ENCODE measurements at places on chromosomes 3 and 15. TPM values are rescaled to one million over a fixed set of nuclear protein-coding genes. Genes with fewer than 3 reads are reported as not detected.

GRCh38 chr3:15384510-15385237, 42.7 kb downstream of the METTL6 start:
- no peaks in the 10 kb centered on the region for H3K27me3 ChIP-seq
- H3K36me3 ChIP-seq = no peaks in the 10 kb centered on the region
- no peak overlapping the region for H3K27ac ChIP-seq
- no peak overlapping the region for H3K4me3 ChIP-seq
- DNase-seq = no peak

DNA sequence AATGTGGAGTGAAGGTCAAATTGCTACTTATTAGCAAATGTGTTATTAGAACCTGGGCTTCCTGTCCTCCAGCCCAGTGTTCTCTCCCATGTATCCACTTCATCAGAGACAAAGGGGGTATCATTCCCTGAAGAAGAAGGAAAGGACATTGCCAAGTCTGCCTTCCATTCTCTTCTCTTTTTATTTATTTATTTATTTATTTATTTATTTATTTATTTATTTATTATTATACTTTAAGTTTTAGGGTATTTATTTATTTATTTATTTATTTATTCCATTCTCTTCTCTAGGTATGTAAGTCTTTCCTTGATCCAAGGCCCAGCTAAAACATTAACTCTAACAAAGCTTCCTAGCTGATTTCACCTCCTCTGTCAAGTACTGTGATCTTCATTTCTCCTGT, 277.8 kb upstream of the DNAJC19 start:
- H3K4me3 ChIP-seq = no peak overlapping the region
- H3K36me3 ChIP-seq = no peaks in the 10 kb centered on the region
- H3K27ac ChIP-seq = no peak overlapping the region
- DNase-seq = no peak
- H3K27me3 ChIP-seq = peaks cover 28% of the 10 kb centered on the region

DNA sequence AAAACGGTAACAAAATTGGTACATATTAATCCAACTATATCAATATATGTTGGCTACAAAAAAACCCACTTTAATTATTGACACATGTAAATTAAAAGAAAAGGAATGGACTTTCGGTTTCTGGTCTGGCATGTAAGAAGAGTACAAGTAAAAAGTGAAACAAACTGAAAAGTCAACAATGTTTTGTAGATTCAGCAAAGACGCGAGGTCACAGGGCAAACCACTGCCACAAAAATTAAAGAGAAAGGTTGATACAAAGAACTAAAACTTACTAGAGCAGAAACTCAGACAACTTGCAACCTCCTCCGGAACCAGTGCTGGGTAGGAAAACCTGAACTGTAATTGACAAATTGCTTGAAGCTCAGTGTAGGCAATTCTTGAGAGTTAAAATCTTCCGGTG, 110.6 kb upstream of the ARPP21 start:
- no peak overlapping the region for H3K4me3 ChIP-seq
- H3K4me1 ChIP-seq = no peaks in the 10 kb centered on the region
- peaks cover 52% of the 10 kb centered on the region for H3K27me3 ChIP-seq
- H3K27ac ChIP-seq = no peak overlapping the region

The DAPK2 gene
- total RNA-seq = 4.6 TPM

The CDHR4 gene
- total RNA-seq = 0.44 TPM

The SLC41A3 gene
- 34.9 TPM for total RNA-seq

DNA sequence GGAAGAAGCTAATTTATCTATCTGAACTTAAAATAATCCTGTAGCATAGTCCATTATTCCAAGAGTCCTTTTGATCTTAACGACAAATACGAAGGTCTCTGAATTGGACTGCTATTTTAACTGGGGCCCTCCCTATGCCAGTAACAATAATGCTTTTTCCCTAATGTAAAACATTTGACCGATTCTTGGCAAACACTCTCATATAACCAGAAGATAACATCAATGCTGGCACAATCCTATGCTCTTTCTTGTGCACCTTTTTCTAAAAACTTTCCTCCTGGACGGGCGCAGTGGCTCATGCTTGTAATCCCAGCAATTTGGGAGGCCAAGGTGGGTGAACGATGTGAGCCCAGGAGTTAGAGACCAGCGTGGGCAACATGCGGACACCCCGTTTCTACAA, 3.9 kb downstream of the LRRFIP2 start:
- peaks cover 23% of the 10 kb centered on the region for H3K4me1 ChIP-seq
- no peak for DNase-seq
- H3K27ac ChIP-seq = no peak overlapping the region
- no peak overlapping the region for H3K4me3 ChIP-seq
- no peaks in the 10 kb centered on the region for H3K27me3 ChIP-seq

Data from MCF 10A (cell line).